ENCODE measurements at places on chromosomes 3 and 15.
A peak's percentile ranks its signal among the peaks of the same experiment; 100 is the strongest.

DNA sequence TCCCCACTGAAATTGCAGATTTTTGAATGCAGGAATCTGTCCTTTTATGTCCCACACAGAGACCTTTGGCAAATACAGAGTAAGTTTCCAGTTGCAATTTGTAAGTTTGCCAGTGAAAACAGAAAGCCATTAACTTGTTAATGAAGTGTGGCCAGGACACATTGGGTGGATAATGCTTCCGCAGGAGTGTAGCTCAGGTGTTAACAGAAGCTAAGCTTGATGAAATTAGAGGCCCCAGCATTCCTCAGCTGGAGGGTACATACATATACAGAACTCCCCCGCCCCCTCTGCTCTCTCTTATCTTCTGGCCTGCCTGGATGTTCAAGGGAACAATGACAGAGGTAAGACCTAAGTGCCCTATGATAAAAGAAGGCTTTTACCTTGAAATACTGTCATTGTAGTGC, 8.1 kb upstream of the LRRC2 start:
- DNase-seq, result no peak

DNA sequence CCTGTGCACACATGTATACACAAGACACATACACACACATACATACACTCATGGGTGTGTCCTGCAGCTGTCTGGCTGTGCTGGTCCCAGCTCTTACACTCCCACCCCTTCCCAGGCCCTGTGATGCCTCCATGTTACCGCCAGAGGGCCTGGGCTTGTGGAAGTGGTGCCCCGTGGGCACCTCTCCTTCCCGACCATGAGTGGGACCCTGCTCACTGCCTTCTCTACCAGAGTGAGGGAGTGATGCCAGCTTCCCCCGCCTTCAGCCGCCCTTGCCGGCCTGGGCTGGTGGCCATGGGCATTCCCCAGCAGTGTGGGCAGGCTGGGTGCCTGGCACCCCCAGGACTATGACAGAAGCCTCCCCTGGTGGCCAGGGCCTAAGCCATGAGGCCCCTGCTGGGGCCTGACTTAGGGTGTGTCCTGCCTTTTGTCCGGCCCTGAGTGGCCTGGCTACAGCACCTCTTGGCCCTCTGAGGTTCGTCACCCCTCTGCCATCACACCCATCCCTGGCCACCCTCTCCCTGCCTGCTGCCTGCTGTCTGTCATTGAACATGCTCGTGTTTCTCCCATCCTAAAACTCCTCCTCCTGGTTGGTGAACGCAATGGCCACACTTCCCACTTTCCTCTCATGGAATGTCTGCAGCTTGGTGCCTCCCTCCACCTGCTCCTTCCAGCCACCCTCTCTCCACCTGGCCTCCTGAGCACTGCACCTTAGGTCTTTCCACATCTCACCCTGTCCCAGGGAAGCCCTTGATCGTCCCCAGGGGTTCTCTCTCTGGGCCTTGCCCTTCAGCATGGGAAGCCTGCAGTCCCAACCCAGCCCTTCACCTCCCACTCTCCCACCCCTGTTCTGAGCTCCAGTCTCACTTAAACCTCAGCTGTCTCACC, 14.6 kb downstream of the HDAC11 start:
- DNase-seq, result no peak

- no peak for DNase-seq
These were observed 137.6 kb downstream of the PEAK1 start for GRCh38 chr15:77282333-77282732.

DNA sequence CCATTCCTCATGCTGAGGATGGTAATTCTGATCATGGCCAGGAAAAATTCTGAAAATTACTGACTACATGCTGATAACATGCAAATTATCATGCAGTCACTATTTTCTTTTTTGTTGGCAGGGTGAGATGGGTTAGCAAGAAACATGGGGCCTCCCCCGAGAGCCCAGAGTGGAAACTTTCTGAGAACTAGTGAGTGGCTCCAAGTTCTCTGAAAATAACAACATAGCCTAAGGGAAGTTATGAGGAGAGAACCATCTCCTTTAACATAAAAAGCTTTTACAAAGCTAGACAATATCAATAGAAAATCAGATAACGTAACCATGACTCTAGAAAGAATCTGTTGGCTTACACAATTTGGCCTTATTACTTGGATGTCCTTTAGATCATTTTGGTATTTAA, 254.2 kb downstream of the PLOD2 start:
- DNase-seq, result no peak

GRCh38 chr15:42402455-42403205, 43.3 kb downstream of the CAPN3 start:
- DNase-seq, result no peak

- DNase-seq, result no peak
These were observed 192.5 kb upstream of the TPRG1 start for GRCh38 chr3:188979248-188979647.

DNA sequence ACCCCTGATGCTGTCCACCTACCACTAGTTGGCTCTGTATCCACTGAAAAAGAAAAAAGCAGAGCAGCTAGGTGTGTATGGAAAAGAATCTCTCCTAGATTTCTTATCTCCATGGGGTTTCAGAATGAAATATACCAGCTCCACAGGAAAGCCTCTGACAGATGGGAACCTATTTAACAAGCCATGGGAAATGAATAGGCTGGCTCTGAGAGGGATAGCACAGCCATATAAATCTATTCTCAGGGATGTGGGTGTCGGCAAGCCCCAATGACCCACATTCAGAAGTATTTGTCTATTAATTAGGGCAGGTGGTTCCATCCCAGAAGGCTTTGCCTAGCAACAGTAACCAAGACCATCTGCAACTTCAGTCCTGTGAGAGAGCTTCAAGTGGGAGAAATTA, 694.1 kb downstream of the AGBL1 start:
- DNase-seq, result no peak

GRCh38 chr15:71456362-71456761, 341.1 kb downstream of the THSD4 start:
- no peak for DNase-seq

GRCh38 chr15:31169558-31169957, 68.0 kb upstream of the TRPM1 start:
- DNase-seq, result no peak

- DNase-seq, result no peak
These were observed 6.0 kb upstream of the FNDC3B start for GRCh38 chr3:172033396-172033795.

- DNase-seq, result no peak
These were observed 13.3 kb downstream of the GABPB1 start for GRCh38 chr15:50341616-50342136.

DNA sequence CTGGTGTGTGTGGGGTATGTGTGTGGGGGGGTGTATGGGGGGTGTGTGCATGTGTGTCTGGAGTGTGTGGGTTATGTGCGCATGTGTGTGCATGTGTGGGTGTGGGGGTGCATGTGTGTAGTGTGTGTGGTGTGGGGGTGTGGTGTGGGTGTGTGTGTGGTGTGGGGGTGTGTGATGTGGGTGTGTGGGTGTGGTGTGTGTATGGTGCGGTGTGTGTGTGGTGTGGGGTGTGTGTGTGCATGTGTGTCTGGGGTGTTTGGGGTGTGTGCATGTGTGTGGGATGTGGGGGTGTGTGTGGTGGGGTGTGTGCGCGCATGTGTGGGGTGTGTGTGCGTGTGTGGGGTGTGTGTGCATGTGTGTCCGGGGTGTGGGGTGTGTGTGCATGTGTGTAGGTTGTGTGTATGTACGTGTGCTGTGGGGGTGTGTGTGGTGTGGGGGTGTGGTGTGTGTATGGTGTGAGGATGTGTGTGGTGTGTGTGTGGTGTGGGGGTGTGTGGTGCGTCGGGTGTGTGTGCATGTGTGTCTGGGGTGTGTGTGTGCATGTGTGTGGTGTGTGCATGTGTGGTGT, 6.2 kb upstream of the OCA2 start:
- DNase-seq, result no peak

DNA sequence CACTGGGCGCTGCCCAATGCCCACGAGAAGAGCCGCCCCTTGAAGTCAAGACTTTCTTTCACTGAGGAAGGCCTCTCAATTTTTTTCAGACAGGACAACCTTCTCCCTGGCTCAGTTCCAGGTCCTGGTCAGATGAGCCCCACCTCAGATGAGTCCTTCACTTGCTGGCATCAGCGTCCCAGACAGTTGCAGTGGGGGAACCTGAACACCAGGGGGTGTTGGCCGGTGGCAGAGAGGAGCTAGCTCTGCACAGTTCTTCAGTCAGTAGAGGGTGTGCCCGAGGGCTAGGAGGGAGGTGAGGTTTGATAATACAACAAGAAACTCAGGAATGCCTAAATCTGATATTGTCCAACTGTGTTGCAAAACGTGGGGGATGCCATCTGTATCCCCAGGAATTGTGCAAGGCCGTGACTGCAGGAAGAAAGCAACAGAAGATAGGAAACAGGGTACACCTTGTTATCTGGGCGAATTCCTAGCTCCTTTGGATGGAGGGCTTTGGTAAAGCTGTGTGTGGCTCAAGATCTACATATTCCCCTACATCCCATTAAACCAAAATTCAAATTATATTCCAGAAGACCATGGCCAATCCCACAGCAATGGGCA, 34.3 kb downstream of the CCR3 start:
- DNase-seq, result peak; percentile 49

GRCh38 chr3:188185717-188186251, 31.8 kb downstream of the LPP start:
- no peak for DNase-seq

DNA sequence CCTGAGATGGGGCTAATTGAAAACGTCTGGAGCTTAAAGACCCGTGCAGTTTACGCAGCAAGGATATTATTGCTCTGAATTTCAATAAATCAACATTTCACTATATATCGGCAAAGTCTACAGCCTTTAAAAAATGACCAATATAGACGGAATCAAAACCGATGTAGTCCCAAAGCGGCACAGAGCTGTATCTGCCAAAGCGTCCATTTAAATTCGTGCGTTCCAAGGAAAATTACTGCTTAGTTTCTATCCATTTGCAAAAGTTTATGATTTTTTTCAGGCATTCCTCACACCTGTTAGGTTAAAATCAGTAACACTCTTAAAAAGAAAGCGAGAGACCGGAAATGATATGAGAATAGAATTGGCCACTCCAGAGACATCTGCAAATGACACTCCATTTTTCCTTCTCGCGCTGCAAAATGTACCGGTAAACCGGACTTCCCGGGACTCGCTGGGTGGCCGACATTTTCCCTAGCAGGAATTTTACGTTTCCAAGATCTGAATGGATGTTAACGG, 777 bp upstream of the EIF4A2 start:
- no peak for DNase-seq
